ENCODE measurements at places on chromosomes 5 and 9. TPM values are rescaled to one million over a fixed set of nuclear protein-coding genes. Genes with fewer than 3 reads are reported as not detected.

The SLC6A3 gene
- 1.1 TPM for total RNA-seq

The ITGA2 gene
- total RNA-seq = 0.66 TPM

The SLC12A2 gene
- 22.1 TPM for total RNA-seq

The ARL14EPL gene
- total RNA-seq = not detected

The ARSI gene
- total RNA-seq = 0.49 TPM

The PCDHA6 gene
- total RNA-seq = 0.36 TPM

The TMEFF1 gene
- total RNA-seq = 8.3 TPM

The GGTA1 gene
- 0.21 TPM for total RNA-seq

The SLC23A1 gene
- total RNA-seq = 1.8 TPM
